ENCODE measurements at places on chromosomes 5 and 9.

GRCh38 chr9:136678624-136679023 is 8.6 kb downstream of the AGPAT2 start:
- no peak for DNase-seq

- DNase-seq: no peak
These were observed 174.3 kb downstream of the TRPM3 start for GRCh38 chr9:70947086-70947485.

- no peak for DNase-seq
These were observed 384.8 kb upstream of the MEF2C start for GRCh38 chr5:89267788-89268187.

DNA sequence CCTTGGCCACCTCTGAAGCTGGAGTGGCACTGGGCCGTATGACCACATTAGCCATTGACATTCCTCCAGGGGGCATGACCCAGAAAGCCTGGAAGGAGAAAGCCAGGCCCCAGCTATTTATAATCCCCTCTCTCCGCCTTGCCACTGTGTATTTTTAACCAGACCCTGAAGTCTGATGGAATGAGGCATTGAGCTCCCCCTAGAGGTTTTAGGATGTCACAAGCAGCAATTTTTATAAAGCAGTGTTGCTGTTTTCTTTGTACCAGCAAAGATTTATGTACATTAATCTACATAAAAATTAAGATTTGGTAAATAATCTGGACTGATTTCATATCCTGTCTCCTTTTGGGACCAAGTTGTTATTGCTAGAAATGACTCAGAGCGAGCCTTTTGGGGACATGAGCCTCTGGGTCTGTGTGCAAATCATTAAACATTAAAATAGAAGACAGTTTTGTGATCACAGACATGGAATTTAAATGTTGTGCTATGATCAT is 127.1 kb downstream of the TRIO start:
- peak; percentile 66 for DNase-seq

- peak; percentile 87 for DNase-seq
These were observed 148.3 kb upstream of the RUSC2 start for GRCh38 chr9:35341585-35341984.

DNA sequence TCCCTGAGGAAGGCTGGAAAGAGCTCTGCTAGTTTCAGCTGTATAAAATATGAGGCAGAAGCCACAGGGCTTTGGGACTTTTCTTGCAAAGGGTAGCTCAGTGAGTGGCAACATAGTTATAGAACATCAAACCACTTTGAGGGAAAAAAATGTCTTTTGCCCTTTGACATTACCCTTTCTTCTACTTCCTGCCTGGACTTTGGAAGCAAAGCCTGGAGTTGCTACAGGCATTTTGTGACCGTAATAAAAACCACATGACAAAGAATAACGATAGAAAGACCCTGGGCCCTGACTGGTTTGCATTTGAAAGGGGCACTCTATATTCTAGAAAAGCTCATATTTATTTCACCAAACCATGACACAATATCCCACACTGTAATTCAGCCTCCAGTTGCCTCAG is 440.9 kb downstream of the DIRAS2 start:
- DNase-seq: no peak

GRCh38 chr5:96065685-96066385 is 104.2 kb upstream of the ELL2 start:
- DNase-seq: no peak

DNA sequence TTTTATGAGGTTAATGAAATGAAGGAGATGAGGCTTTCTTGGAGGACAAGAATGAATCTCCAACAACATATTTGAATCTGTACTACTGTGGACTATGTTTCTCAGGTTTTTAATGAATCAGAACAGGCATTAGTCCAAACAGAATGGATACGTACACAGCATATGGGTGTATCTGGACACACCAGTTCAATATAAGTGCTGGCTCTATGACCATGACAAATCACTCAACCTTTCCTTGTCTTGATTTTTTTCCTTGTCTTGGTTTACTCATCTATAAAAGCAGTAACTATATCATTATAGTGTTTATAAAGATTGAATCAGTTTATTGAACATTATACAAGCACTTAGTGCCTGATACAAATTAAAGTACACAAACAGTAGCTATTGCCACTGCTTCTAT is 104.1 kb downstream of the AP3B1 start:
- DNase-seq: no peak

DNA sequence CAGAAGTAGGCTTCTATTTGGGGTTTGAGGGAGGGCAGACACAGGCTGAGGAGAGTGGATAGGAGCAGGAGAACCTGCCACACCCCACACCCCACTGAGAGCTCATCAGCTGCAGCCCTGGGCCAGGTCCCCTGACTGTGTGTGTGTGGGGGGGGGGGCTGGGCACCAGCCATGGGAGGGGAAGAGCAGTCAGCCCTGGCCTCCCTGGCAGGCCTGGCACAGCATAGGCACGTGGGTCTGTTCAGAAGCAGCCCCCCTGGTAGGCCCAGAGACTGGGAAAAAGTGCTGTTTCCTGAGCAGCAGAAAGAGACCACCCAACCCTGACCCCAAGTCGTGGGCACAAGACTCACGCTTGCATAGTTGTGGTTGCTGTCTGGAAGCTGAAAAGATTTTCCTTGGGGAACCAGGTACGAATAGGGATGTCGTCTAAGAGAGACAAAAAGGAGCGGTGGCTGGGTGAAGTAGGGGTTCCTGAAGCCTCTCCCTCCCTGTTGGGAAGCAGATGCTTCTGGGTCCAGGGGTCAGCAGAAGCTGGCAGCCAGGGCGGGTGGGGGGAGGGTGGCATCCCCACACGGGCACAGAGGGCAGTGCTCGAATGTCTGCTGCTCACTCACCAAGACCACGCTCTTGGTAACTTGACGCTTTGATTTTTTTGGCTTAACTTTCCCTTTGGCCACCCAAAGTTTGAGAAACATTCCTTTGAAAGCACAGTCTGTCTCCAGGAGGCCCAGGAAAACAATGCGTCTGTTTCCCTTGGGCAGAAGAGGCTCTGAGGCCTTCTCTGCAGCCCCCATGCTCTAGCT is 2.9 kb downstream of the NSMF start:
- peak; percentile 41 for DNase-seq

- DNase-seq: no peak
These were observed 104.2 kb downstream of the MELK start for GRCh38 chr9:36676778-36677485.

GRCh38 chr5:6287176-6287575 is 91.2 kb downstream of the MED10 start:
- no peak for DNase-seq

DNA sequence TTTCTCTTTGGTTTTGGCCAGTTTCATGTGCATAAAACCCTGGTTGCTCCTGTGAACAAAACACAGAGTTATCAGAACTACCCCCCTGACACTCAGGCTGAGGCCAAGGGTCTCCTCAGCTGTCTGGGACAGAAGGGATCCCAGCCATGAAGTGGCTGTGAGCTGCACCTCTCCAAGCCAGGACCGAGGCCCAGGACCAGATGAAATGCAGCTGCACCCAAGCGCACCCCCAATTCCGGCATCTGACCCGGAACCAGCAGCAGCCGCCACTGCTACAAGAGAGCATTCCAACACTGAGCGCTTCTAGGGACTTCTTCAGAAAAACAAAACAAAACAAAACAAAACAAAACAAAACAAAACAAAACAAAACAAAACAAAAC is 16.0 kb upstream of the SLC25A51 start:
- DNase-seq: no peak

- no peak for DNase-seq
These were observed 208.2 kb downstream of the SEC61B start for GRCh38 chr9:99430301-99430700.

GRCh38 chr9:22154064-22154463 is 145.0 kb upstream of the CDKN2B start:
- DNase-seq: peak; percentile 38

- DNase-seq: no peak
These were observed 6.6 kb upstream of the RNF20 start for GRCh38 chr9:101527066-101527465.

GRCh38 chr5:14156650-14157492 is 13.7 kb downstream of the TRIO start:
- no peak for DNase-seq

GRCh38 chr5:74145951-74146350 is 494.6 kb downstream of the ENC1 start:
- no peak for DNase-seq

GRCh38 chr5:180609386-180609785 is 18.1 kb upstream of the SCGB3A1 start:
- DNase-seq: peak; percentile 37

All from right cardiac atrium (tissue), 5 donors.